Right cardiac atrium (tissue), 5 donors: ENCODE measurements at places on chromosomes 16 and 17.

GRCh38 chr17:64497565-64498035 lies 746 bp upstream of the POLG2 start:
- DNase-seq: no peak

DNA sequence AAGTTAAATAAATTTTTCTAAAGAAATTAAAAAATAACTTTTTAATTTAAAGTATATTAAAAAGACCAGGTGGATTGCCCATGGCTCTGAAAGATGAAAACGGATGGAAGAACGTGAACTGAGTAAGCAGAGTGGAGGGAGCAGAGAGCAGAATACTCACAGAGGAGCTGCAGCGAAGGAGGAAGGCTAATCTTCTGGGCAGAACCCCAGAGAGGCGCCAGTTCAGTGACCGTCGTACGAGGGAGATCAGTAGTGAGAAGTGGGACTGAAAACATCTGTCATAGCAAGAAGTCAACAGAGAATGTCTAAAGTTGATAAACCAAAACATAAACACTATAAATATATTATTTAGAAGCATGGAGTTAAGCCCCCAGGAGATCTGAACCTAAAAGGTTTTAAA lies 34.9 kb downstream of the UBE2G1 start:
- no peak for DNase-seq

GRCh38 chr17:57262557-57262956 lies 6.2 kb downstream of the MSI2 start:
- DNase-seq: no peak

- DNase-seq: no peak
Observed at GRCh38 chr17:30415491-30415890, 36.8 kb downstream of the CPD start.

DNA sequence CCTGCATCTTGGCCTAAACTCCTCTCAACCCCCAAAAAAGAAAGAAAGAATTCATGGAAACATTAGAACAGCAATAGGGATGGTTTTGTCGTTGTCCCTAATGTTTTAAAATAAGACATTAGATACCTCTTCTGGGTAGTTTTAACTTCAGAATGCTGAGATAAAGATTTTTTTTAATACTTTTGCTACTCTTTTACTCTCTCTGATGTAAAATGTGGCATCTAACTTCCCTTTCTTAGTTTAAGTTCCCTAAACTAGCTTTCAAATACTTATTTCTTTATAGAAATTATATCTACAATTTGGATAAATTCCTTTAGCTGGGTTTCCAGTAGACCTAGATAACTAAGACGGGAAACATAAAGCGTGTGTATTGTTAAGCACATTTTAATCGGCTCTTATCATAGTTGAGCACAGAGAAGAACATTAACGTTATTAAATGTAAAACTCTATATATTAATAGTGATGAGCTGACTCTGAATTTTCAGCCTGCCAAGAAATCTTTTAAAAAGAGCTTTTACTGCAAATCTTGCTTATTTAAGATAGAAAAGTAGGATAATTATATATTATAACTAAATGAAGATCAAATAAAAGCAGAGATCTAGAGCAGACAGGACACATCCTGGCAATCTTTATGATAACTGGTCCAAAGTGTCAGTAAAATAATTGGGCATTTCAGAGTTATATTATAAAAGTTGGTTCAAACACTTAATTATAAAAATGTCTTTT lies 183.2 kb downstream of the CYB561 start:
- DNase-seq: no peak

GRCh38 chr17:78826836-78827509 lies 13.6 kb downstream of the USP36 start:
- peak; percentile 73 for DNase-seq

- no peak for DNase-seq
Observed at GRCh38 chr17:2892305-2892971, 96.2 kb downstream of the RAP1GAP2 start.

DNA sequence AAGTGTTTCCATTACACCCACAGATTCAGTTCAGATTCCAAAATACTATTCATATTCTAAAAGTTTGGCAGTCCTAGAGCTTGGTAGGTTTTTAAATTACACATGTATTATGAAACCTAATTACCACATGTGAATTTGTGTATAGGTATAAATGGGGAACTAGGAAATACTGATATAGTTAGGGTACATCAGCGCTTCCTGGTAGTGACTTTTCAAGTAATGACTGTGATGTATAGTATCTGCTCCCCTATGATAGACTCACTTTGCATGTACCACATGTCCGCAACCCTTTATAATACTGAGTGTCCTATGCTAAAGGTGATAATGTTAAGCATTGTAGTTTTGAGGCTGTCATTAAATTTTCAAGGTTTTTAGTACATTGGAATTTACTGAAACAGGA lies 22.9 kb downstream of the CDK12 start:
- no peak for DNase-seq

DNA sequence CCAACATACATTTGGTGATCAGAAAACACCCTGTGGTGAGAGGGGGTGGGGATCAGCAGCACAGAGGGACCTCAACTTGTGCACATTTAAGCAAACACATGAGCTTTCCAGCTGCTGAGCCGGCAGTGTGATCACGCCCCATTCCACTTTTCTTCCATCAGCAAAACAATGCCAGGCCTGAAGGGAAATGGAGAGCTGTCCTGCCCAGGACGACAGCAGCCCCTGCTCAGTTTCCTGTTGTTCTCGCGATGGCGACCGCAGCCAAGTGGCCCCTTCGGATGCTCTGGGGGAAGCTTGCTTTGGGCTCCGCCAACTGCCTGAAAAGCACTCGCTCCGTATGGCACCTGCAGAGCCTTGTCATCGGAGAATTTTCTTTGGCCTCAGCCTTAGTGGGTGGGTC lies 272.3 kb downstream of the FOXL1 start:
- DNase-seq: no peak

GRCh38 chr16:8901320-8901861 lies 19.2 kb downstream of the LITAFD start:
- DNase-seq: no peak

- no peak for DNase-seq
Observed at GRCh38 chr17:75552425-75553294, 27.2 kb downstream of the LLGL2 start.

DNA sequence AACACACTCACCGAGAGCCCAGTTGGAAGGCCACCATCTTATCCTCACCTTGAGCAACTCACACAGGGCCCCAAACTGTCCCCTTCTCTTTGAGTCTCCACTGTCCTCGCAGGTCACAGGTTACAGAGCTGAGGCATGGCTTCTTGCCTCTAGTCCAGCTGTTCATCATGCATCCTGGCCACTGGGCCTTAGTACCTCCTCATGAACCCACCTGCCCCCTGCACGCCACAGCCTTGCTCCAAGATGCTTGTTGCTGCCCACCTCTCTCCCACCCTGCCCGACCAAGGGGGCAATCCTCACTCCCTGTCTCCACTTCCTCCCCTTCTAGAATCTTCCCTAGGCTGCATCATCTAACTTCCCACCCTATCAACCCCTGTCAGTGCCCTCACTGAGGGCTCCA lies 17.1 kb downstream of the CDH5 start:
- no peak for DNase-seq

- peak; percentile 35 for DNase-seq
Observed at GRCh38 chr17:48804936-48805411, 12.1 kb downstream of the TTLL6 start.

GRCh38 chr16:73176577-73177013 lies 128.7 kb upstream of the ZFHX3 start:
- no peak for DNase-seq

DNA sequence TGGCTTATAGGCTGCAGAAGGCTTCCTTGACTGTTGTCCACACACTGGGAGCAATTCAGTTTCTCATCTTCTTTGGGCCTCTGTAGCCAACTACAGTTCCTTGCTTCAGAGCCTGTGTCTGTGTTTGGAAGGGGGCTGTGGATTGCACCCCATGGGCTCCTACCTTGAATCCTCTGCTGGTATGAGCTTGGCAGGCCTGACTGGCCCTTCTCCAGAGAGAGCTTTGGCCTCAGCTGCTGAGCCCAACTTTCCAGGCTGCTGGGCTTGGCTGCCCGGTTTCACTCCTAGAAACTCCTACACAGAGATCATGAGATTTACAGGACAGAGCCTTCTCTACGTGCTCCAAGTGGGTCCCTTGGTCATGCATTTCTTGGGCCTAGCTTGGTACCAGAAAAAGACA lies 354.4 kb downstream of the SNX29 start:
- peak; percentile 69 for DNase-seq

GRCh38 chr16:89577055-89577759 lies 1.6 kb downstream of the CPNE7 start:
- DNase-seq: no peak

DNA sequence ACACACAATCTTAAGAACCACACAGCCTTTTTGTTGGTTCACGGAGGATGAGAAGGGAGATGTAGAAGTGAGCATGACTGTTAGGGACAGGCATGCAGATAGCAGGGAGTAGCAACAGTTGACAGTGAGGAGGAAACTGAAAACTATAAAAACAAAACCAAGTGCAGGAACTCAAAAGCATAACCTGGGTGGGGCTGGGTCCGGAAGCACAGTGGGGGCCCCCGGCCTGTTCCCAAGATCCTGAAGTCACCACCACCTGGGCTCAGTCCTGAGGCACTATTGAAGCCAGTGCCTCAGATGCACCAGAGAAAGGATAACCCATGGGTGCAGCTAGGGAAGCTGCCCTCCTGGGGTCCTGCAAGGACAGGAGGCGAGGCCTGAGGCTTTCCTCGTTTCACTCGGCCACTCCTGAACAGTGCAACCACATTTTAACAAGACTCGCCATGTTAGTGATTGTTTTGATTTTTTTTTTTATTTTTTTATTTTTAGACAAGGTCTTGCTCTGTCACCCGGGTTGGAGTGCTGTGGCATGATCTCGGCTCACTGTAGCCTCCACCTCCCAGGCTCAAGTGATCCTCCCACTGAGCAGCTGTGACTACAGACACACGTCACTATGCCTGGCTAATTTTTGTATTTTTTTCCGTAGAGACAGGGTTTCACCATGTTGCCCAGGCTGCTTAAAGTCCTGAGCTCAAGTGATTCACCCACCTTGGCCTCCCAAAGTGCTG lies 27.7 kb upstream of the CBX4 start:
- DNase-seq: no peak

- DNase-seq: peak; percentile 77
Observed at GRCh38 chr17:61400066-61400716, 548 bp downstream of the TBX2 start.

DNA sequence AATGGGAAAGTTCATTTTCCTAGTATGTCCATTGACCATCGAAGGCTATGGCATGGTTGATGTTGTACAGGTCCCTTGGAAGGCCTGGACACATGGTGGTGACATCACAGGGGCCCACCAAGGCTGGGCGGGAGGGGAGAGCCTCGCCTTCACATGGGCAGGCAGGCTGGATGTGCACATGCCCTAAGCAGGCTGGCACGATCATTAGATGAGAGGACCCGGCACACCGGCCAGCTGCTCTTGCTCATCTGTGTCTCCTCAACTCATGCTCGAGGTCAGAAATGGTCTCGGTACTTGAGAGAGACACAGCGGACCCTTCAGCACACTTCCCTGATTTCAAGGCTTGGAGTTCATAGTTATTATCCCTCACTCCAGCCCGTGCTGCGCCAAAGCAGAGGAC lies 416.9 kb upstream of the ZFHX3 start:
- no peak for DNase-seq

GRCh38 chr17:74478420-74479100 lies 12.1 kb downstream of the CD300A start:
- no peak for DNase-seq

DNA sequence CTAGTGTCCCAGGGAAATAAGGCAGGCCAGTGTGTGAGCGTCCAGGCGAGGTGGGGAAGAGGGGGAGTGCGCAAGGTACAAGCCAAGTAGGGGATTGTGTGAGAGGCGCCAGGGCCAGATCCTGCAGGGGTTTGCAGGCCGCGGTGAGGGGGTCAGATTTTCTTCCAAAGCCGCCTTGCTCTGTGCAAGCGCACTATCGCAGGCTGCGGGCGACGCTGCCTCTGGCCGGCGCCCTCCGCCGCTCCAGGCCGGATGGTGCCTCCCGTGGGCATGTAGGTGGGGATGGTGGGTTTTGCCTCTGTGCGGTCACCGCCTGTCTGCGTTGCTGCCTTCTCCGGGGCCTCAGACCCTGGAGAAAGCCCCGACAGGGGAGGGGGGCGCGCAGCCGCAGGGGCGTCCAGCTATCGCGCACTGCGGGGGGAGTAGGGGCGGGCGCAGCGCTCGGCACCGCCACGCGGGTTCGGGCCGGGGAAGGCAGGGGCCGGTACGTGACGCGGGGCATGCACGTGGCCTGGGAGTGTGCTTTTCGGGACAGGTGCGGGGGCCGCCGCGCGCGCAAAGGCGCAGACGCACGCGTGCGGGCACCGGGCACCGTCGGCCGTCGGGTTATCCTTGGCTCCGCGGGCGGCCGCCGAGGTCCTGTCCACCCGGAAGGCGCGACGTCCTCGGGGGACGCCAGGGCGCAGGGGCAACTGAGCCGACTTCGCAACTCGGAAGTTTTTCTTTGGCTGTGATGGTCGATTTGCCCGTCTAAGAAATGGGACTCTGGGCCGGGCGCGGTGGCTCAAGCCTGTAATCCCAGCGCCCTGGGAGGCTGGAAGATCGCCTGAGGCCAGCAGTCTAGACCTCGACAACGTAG lies 1.1 kb upstream of the HAPSTR1 start:
- peak; percentile 65 for DNase-seq

- no peak for DNase-seq
Observed at GRCh38 chr17:51374209-51374608, 113.9 kb downstream of the UTP18 start.

GRCh38 chr17:4505187-4505586 lies 6.5 kb downstream of the SPNS2 start:
- no peak for DNase-seq

GRCh38 chr16:56606071-56606475 lies 2.3 kb upstream of the MT2A start:
- peak; percentile 67 for DNase-seq

DNA sequence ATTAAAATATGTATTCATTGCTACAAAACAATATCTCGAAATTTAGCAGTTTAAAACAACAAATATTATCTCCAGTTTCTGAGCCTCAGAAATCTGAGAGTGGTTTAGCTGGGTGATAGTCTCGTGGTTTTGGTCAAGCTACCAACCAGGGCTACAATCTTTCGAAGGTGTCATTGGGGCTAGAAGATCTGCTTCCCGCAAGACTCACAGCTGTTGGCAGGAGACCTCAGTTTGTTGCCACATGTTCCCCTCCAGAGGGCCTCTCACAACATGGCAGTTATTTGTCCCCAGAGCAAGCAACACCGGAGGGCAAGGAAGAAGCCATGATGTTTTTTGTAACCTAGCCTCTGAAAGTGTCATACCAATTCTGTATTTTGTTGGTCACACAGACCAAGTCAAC lies 12.0 kb upstream of the BCAS3 start:
- no peak for DNase-seq

DNA sequence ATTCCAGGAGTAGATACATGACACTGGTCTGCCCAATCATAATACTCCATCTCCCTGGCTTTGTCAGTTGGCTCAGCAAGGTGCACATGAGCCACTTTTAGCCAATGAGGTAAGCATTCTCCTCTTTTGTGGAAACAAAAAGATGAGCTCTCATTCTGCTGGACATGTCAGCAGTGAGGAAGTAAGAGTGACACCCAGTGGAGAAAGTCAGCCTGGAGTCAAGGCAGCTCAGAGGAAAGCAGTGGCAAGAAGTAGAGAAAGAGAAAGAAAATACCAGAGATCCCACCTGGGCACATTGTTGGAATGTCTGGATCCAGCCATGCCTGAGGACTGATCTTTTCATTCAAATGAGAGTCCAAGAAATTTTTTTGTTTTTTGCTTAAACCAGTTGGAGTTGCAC lies 496.9 kb upstream of the C16orf82 start:
- DNase-seq: no peak

GRCh38 chr17:4950075-4950745 lies 709 bp upstream of the ENO3 start:
- DNase-seq: peak; percentile 91
